ENCODE measurements at places on chromosomes 2 and 18.

DNA sequence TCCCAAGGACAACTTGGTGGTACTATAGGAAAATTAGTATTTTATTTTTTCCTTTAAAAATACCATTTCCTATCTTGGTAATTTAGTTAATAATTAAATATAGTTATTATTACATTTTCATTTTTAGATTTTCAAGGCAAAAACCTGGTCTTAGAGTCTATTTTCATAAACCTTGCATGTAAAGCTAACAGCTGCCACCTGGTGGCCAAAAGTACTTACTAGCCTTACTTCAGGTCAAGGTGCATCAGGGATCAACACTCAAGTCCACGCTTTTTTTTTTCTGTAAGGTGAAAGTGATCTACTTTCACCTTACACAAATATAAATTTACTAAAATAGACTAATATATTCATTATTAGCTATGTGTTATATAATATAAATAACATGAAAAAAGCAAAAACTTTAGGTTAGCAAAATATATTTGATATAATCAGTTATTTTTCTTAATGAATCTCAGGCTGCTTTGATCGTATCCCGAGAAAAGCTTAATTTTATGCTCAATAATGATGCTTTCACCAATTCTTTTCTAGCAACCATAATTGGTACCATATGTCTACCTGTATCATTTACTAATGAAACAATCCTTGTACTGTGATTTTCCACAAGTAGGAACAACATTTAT is 62.5 kb downstream of the RELCH start:
- peak; percentile 63 for DNase-seq

- no peak for DNase-seq
Measured at GRCh38 chr2:171894612-171894947, 536 bp upstream of the SLC25A12 start.

GRCh38 chr2:1418566-1418965 is 5.3 kb downstream of the TPO start:
- no peak for DNase-seq

- DNase-seq = no peak
Measured at GRCh38 chr2:234953116-234954031, 1.6 kb downstream of the SH3BP4 start.

- no peak for DNase-seq
Measured at GRCh38 chr18:56083097-56083521, 495.1 kb upstream of the TCF4 start.

All from iPS-NIHi11 (cell line).